ENCODE measurements at places on chromosomes 7 and 10. TPM values are rescaled to one million over a fixed set of nuclear protein-coding genes. Genes with fewer than 3 reads are reported as not detected.

Gene TRPV5
- total RNA-seq: 0.22 TPM

GRCh38 chr7:47231032-47231431 lies 350.9 kb downstream of the TNS3 start:
- no peak for DNase-seq

GRCh38 chr7:84729284-84729683 lies 457.6 kb downstream of the SEMA3D start:
- no peak for DNase-seq

GRCh38 chr10:12975906-12976305 lies 25.6 kb downstream of the CCDC3 start:
- no peak for DNase-seq

GRCh38 chr10:110504111-110504735 lies 6.5 kb downstream of the DUSP5 start:
- DNase-seq: no peak

GRCh38 chr7:1176891-1177373 lies 16.9 kb upstream of the ZFAND2A start:
- peak; percentile 79 for DNase-seq

Gene NPY4R2
- total RNA-seq: not detected

GRCh38 chr7:155584763-155585531 lies 38.6 kb upstream of the CNPY1 start:
- no peak for DNase-seq

Gene PLAU
- total RNA-seq: 15.6 TPM

Gene PITX3
- not detected for total RNA-seq

GRCh38 chr7:69429911-69430383 lies 168.3 kb upstream of the AUTS2 start:
- peak; percentile 80 for DNase-seq

- no peak for DNase-seq
Measured at GRCh38 chr10:43130770-43131171, 7.5 kb upstream of the CSGALNACT2 start.

DNA sequence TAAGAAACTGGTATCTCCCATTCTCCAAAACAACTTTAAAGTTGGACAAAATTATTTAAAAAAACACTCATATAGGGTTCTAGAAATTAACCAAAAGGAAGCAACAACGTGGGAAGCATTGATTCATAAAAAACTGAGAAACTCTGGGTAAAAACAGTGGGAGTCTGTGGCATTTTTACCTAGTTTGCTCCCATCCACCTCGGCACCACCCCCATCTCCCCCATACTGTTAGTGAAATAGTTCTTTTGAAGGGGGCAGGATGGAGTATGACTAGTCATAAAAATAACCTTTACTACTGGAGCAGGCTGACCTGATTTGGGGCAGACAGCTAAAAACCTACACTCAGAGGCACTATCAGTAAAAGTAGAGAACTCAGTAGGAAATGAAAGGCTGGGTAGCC lies 123.2 kb downstream of the AVL9 start:
- no peak for DNase-seq

GRCh38 chr10:2895594-2896196 lies 171.7 kb upstream of the PFKP start:
- DNase-seq: no peak

DNA sequence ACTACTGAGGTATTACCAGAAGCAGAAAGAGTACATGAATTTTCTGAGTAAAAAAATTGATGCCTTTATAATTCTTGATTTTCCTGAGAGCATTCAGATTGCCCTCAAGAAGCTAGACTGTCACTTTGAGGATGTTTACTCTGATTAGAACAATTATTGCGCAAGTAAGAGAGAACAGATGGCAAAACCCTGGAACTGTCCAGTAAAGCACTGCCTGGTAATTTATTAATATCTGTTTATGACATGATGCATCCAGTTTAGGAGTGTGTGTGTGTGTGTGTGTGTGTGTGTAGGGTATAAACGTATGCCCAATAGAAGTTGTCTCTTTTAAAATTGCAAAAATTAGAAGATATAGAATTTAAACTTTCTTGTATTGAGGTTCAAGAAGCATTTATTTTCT lies 379.7 kb downstream of the PHTF2 start:
- DNase-seq: no peak

Gene TAS2R41
- total RNA-seq: not detected

Gene MRC1
- total RNA-seq: 35.8 TPM

DNA sequence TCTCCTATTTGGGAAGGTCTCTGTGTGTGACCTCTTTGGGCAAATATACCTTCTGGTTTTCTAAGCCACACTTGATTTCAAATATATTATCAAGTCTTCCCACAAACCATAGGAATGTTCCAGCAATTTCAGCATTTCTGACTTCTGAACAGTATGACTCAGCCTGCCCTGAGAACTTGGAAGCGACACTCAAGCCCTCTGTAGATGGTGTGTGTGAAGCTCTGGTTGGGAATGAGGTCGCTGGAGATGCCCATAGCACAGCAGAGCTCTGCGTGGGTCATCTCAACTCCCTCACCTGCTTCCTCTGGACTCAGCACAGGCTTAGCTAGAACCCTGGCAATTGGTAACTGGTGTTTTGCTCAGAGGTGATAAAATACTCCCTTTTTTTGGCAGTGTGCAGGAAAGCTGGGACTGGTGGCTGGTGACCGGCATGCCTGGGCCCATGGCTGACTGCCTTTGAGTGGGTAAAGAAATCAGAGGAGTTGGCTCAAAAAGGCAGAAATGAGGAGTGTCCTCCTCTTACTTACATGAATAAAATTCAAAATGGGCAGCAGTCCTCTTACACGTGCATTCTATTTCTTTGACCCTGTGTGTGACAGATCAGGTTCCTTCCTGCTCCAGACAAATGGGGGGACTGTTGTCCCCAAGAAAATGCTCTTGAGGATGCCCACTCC lies 87.5 kb upstream of the NRP1 start:
- DNase-seq: no peak

GRCh38 chr7:27262121-27262520 lies 19.5 kb downstream of the EVX1 start:
- no peak for DNase-seq
